Suppressor macrophage treated with lipopolysaccharide for 4 hours (primary cell): ENCODE measurements at places on chromosomes 12 and 14.

GRCh38 chr14:66137081-66137480 lies 349.1 kb upstream of the CCDC196 start:
- no peak for DNase-seq

DNA sequence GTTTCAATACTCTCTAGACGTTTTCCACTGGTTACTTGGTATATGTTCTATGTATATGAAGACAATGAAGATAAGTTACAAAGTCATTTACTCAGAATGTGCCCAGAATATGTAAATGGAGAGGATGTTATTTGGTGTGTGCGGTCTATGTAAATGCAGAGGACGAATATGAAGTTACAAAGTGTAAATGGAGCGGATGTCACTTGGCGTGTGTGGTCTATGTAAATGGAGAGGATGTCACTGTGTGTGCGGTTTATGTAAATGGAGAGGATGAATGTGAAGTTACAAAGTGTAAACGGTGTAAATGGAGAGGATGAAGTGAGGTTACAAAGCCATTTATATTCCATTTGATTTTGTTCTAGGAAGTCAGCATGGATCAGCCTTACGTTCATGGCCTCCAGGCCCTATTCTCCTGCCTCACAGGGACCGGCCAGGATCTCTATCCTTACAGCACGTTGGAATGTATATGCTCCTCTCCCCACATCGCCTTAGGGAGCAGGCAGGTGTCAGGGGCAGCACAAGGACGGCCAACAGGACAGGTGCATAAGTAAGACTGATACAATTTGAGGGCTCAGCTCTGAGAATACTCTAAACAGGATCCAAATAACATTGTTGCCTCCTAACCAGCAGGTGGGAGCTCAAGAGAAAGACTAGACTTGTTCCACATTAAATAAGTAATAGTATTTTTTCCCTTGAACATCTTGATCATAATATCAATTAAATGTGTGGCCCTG lies 42.4 kb downstream of the GLRX5 start:
- DNase-seq, result no peak

DNA sequence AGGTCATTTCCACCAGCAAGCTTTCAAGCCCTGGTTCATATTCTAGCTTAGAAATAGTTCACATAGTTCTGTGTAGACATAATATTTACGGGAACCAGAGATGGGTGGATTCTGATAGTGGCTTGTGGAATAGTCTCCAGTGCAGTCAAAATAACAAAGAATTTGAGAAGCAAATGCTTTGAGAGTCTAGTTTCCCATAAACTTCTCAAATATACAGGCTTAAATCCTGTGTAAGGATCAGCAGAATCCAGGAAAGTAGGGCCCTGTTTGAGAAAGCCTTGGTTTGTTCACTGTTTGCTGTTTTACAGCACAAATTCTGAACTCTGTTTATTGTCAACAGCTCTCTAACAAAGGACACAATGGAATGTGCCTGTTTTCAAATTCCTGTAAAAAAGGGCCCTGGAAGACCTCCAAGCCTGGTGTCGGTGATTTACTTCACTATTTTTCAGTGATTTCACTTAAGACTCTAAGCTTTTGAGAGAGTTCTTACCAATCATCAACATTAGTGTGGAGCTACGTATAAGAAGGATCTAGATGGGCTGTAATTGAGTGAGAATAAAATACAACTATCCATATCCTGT lies 11.4 kb upstream of the FOS start:
- no peak for DNase-seq

GRCh38 chr12:30967026-30967425 lies 40.5 kb downstream of the TSPAN11 start:
- DNase-seq, result no peak

GRCh38 chr12:24455811-24456210 lies 493.1 kb downstream of the BCAT1 start:
- no peak for DNase-seq

DNA sequence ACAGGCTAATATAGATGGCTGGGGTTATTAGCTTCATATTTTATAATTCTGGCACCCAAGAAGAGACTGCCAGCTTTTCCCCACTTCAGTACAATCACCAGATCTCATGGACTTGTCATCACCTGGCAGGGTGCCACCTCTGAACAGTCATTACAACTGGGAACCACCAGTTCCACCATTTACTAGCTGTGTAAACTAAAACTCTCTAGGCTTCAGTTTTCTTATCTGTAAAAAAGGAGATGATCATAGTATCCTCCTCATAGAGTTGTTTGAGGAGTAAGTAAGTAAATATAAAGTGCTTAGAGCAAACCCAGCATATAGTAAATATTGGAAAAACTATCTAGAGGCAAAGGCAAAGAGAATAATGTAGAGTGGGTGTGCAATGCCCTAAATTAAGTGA lies 19.3 kb downstream of the CPNE8 start:
- DNase-seq, result peak; percentile 73

GRCh38 chr14:74838166-74838565 lies 37.8 kb downstream of the PROX2 start:
- peak; percentile 39 for DNase-seq

GRCh38 chr14:50400461-50400860 lies 3.8 kb upstream of the CDKL1 start:
- no peak for DNase-seq
